ENCODE measurements at places on chromosomes 4 and X.

GRCh38 chrX:9195199-9195880 lies 161.4 kb upstream of the FAM9B start:
- peak; percentile 11 for DNase-seq

GRCh38 chr4:72858328-72858727 lies 211.2 kb downstream of the COX18 start:
- DNase-seq = no peak

DNA sequence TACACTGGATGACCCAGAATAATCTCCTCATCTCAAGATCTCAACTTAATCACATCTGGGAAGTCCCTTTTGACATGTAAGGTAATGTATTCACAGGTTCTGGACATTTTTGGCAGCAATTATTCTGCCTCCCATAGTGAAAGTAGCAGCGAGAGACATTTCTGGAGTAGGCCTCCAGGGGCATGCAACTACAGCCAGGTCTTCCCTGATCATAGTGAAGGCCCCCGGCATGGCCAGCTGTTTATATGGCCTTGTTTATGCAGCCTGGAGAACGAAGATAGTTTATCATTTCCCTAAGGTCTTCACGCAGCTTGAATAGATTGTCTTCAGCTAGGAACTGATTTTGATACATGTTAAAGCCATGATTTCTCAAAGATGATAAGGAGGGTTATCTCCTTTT lies 139.9 kb downstream of the RNF150 start:
- DNase-seq = no peak

DNA sequence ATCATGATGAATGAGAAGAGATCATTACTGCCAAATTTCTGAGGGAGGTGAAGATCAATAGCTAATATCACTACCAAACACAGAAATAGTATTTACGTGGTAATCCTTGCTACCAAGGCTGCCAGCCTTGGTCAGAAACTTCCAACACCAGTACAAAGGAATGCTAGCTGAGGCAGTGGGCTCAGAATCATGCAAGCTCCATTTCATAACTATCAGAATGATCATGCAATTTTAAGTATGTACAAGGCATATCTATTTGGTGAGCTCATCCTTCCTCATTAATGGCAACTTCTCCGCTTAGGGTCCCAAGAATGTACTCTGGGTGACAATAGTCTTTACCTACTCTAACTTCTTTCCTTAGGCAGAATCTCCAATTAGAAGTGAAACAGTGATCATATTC lies 135.0 kb downstream of the GPC3 start:
- no peak for DNase-seq

- peak; percentile 24 for DNase-seq
Measured at GRCh38 chr4:171759274-171759673, 53.9 kb upstream of the GALNTL6 start.

GRCh38 chrX:120726294-120726693 lies 96.4 kb upstream of the C1GALT1C1 start:
- no peak for DNase-seq

DNA sequence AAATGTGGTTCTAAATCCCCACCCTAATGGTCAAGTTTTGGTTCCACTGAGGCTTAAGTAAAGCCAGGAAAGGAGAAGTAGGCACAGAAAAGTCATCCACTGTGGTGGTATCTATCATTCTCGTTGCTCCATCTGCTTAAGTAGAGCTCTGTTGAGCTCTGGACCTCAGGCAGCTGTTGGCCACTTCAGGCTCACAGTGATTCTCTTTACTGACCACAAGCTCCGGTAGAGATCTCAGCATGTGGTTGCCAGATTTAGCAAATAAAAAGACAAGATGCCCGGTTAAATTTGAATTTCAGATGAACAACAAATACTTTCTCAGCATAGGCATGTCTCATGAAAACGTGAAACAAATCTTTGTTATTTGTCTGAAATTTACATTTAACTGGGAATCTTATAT lies 132.3 kb upstream of the PTCHD1 start:
- DNase-seq = no peak

DNA sequence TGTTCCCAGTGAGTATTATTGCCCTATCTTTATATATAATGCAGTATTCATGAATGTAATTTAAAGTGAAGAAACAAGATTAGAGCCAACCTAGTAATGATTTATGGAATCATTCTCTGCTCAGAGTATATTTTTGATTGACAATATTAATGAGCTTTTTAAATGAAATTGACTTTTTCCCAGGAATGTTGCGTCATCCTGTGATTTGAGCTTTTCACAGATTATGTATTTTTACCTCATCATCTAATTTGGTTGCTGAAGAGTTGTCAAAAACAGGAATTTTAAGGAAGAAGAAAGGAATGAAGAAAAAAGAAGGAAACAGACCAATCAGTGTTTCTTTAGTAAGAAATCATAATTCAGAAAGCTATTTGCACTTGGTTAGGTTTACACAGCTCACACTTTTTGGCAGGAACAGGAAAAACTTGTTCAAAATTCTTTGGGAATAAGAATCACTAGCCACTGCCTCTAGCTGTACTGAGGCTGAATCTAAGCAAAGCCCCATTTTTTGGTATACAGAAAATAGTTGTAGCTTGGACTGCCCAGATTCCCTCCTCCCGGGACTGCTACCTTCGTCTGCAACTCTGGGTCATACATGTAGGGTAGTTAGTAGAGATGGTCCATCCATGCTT lies 27.3 kb downstream of the EXOC1 start:
- no peak for DNase-seq

- no peak for DNase-seq
Measured at GRCh38 chrX:136899221-136899620, 18.7 kb upstream of the RBMX start.

DNA sequence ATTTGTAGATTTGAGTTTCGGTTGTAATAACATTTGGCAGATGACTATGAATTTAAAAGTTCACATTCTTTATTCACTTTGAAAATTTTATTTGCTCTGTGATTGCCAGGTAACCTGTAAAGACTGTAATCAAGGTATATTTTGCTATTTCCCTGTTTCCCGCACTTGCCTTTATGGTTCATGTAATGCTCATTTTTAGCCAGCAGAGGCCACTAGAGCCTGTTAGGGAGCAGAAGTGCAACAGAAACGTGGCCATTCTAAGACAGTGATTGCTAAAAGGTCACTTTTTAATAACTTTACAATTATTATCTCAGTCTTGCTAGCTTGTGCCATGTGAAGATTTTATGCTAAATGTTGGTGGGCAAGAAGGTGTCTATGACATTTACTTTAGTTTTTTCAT lies 12.4 kb downstream of the YIPF6 start:
- no peak for DNase-seq

DNA sequence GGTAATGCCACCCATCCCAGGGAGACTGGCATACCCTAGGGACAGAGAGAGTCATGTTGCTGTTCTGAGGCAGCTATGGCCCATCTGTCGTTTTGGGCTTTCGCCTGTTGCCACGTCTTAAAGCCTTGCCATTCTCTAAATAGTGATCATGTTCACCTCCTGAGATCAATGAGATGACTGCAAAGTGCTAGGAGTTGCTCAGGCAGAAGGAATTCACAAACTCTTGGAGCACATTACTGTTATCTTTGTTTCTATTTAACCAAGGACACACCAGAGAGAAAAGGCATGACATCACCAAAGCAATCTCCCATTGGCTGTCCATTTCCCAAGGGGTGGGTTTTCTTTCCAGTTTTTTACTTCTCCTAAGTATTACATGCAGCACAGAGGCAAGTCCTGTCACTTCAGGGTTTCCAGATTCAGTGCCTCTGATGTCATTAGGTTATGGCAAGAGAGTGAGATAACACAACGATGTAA lies 37.1 kb upstream of the SETD7 start:
- DNase-seq = no peak

DNA sequence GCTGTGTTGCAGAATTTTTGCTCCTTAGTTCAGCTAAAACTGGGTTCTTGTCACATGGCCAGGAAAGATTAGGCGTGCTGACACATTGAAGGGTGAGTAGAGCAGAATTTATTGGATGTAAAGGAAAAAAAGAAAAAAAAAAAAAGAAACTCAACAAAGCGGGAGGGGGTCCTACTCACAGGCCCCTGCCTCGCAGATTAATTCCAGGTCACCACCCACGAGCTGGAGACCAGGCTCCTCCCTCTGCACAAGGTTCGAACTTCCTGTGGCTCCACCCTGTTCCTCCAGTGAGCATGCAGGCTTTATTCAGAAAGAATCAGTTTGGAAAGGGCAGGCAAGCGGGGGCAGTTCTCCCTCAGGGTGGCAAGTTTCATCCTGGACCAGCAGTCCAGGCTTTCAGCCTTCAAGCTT lies 17.1 kb downstream of the MGST2 start:
- DNase-seq = no peak

DNA sequence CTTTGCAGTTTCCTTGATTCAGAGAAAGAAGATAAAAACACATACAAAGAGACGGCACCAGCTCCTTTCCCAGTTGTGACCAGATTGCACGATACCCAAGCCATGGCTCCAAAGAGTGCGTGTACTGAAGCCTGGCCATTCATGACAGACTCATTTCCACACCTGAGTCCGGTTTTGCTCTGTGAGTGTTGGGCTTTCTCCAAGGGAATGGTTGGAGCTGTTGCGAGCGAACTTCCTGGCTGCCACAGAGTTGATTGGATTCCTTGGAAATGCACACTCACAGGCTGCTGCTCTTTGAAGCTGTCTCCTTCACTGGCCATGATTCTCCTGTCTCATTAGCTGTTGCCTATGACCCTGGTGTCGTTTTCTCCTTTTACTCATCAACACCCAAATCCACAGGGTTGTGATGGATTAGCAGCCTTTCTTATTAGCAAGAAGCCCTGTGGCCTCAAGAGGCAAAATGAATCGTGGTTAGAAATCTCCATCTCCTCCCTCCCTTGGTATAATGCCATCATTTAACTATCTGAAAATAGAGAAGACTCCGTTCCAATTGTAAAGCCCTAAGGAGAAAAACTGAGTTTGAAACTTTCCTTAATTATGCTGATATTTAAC lies 43.9 kb upstream of the BBS12 start:
- no peak for DNase-seq

DNA sequence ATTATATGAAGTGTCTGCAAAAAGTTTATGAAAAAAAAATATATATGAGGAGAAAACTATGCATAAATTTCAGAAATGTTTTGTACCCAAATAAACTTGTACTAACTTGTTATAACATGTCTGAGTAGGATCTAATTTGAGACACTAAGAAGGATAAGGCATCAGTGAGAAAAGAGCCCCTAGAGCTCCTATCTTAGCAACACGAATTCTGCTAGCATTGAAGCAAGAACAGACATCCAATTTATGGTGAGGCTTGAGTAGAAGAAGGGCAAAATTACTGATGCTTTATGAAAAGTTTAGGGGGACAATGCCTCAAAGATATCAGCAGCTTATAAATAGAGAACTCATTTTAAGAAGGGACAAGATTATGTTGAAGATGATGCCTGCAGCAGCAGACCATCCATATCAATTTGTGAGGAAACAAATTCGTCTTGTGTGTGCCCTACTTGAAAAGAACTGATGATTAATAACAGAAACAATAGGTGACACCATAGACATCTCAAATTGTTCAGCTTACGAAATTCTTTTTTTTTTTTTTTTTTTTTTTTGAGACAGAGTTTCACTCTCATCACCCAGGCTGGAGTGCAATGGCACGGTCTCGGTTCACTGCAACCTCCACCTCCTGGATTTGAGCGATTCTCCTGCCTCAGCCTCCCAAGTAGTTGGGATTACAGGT lies 35.7 kb upstream of the ADAM29 start:
- DNase-seq = no peak

GRCh38 chrX:118637997-118638396 lies 89.4 kb upstream of the IL13RA1 start:
- DNase-seq = no peak

- no peak for DNase-seq
Measured at GRCh38 chr4:101200561-101200960, 146.8 kb downstream of the PPP3CA start.

DNA sequence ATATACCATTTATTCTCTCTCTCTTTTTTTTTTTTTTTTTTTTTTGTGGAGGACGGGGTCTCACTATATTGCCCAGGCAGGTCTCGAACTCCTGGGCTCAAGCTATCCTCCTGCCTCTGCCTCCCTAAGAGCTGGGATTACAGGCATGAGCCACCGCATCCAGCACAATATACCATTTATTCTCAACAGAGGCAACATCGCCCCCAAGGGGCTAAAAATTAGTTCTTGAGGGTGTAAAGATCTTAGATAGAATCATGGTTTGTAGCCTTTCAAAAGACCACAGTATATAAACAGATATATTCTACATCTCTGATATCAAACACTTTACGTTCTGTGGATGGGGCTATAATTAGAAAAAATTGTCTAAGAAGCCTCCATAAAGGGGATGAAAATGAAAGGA lies 39.8 kb upstream of the TCEAL2 start:
- no peak for DNase-seq

DNA sequence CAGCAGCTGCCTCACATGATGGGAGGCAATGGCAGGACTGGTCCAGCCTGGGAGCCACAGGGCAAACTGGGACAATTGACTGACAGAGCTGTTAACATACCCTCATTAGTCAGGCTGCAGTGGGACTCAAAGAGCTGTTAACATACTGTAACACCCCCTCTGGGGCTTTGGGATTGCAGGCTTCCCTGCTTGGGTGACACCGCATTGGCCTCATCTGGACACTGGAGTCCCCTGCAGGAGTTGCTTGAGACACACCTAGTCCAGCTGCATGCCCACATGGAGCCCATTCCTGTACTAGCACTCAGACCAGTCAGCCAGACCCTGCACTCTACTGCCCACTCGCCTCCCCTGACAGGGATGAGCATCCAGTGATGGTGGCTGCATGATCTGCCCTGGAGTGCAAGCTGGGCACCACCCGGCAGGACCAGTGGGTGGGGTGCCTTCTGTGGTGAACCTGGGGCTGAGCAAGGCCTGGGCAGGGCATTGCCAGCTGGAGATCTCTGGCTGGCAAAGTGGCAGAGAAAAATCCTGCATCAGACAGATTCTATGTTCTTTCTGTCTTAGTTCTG lies 138.8 kb downstream of the DTHD1 start:
- no peak for DNase-seq

DNA sequence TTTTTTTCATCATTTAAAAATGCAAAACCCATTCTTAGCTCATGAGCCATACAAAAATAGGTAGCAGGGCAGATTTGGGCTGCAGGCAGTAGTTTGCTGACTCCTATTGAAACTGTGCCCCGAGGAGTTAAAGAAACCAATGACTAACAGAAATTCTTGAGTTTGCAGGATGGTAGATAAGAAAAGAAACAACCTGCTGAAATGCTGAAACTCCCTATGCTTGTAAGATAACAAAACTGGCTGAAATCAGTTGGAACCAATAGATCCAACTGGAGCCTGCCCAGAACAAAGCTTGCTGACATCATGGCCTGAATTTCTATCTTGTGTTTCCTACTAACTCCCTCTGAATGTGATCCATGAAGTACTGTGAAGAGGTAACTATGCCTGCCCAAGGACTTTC lies 68.6 kb downstream of the ANOS1 start:
- DNase-seq = no peak
